ENCODE measurements at places on chromosomes 4 and X.
A peak's percentile ranks its signal among the peaks of the same experiment; 100 is the strongest.

GRCh38 chr4:53497487-53498244, 93.6 kb downstream of the LNX1 start:
- DNase-seq: no peak

DNA sequence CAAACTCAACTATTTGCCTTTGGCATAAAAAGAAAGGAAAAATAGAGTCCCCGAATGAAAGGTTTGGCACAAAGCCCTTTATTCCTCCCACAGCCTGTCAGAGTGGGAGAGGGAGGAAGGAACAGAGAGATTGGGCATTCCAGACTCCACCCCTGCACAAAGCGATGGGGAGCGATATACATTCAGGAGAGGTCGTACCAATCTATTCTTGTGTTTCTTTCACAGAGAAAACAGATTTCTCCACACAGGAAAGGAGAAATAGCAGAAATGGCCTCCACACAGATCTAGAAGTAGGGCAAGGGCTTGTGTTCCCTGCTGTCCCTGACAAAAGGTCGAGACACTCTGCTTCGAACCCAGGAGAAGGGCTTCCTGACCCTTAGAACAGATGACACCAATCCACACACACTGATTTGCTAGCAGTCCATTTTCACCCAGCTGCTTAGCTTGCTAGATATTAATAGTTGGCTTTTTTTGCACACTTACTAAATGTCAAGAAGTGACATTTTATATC, 197.4 kb downstream of the MAML3 start:
- no peak for DNase-seq

GRCh38 chrX:149568701-149569296, 18.5 kb downstream of the MAGEA9B start:
- no peak for DNase-seq

GRCh38 chrX:116170511-116170910, at the start of gene AGTR2:
TSS of gene AGTR2 (plus strand) at chrX:116170744. CDS start at chrX:116172281, 1,537 bp downstream.
- no peak for DNase-seq

- DNase-seq: no peak
Observed at GRCh38 chr4:100945789-100946188, 401.5 kb downstream of the PPP3CA start.

- DNase-seq: no peak
Observed at GRCh38 chrX:133555782-133556458, 140.6 kb upstream of the GPC4 start.

GRCh38 chr4:85928775-85929591, 430.9 kb downstream of the MAPK10 start:
- DNase-seq: no peak

DNA sequence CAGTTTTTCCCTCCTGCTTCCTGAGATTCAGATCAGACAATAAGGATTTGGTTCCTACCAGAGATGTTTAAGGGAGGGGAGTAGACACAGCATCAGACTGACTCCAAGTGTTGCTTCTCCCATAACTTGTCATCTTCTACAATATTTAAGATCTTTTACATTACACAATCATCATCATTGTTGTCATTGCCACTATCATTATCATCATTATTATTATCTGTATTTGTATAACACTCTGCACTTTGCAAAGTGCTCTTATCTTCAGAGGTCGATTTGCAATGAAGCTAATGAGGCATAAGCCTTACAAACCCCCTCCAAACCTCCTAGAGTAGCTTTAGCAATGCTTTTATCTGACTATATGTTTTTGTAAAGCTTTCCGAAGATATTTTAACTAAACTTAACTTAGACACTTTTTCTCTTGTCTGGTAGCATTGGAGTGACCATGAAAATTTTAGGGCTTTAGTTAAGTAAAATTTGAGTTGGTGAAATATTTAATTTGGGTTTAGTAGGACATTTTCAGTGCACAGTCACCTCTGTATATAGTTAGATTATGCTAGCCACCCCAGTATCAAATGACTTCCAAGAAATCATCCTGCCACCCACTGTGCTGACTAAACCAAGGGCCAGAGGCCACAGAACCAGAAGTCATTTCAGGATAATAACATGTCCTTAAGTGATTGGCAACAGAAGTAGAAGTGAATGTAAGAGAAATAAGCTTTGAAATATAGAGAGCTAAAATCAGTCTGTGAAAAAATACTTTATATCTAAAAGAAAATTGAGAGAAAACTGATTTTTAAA, 124.2 kb upstream of the NRK start:
- DNase-seq: no peak

DNA sequence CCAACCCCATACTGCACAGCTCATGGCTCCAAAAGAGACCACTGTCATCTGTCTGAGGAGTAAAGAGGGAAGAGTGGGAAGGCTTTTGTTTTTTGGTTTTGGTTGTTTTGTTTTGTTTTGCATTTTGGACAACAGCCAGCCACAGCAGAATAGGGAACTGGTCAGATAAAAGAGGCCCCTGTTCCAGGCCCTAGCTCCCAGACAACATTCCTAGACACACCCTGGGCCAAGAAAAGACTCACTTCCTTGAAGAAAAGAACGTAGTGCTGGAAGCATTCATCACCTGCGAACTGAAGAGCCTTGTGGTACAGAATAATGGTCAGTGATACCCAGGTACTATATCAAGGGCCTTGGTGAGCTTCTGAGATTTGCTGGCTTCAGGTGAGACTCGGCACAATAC, 619.4 kb upstream of the SPANXN1 start:
- DNase-seq: no peak

- peak; percentile 22 for DNase-seq
Observed at GRCh38 chrX:70168238-70169188, 8.8 kb upstream of the DGAT2L6 start.

DNA sequence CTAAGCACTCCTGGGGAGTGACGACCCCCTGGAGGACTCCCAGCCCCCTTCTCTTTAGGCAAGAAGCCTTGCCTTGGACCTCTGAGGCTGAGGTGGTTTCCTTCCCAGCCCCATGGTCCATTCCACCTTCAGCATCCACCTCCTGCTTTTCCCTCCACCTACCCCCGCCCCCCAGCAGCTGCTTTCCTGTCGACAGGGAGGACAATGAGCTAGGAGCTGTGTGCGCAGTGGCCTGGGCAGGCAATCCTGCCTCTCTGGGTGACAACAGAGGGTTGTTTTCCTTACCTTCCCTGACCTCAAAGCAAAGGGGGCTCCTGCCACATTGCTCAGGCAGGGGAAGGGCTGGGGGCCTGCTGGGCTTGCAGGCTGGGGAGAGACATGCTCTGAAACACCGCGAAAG, 123.5 kb downstream of the BCOR start:
- no peak for DNase-seq

DNA sequence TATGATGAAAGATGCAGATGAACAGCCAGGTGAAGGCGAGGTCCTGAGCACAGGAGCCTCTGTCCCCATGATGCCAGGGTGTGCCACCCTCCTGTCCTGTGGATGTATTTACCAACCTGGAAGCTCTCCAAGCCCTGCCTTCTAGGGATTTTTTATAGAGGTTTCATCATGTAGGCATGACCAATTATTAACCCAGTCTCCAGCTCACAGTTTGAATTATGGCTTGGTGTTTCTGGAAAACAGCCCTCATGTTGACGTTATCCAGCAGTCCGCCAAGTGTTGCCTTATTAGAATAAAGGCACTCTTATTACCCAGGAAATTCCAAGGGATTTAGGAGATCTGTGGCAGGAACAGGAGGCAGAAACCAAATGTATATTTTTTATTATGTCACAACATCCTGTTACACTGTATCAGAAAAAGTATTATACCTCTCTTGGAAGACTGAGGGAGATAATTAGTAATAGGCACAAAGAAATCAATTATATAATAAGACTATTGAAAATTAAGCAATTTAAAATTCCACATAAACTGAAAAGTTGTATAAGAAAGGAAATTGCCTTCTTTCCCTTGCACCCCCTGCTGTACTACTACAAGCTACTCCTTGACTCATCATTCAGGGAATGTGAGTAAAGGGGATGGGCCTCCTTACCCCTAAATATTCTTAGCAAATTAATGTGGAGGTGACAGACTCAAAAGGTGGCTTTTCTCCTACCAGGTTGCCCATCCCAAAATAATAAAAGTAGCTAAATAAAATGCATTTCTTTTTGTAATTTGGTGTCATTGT, 129.6 kb downstream of the ZNF330 start:
- no peak for DNase-seq

GRCh38 chr4:162274354-162274753, 110.6 kb upstream of the FSTL5 start:
- DNase-seq: no peak

GRCh38 chr4:10495651-10496050, 38.4 kb upstream of the ZNF518B start:
- DNase-seq: no peak

GRCh38 chrX:75181721-75182120, 25.6 kb upstream of the ABCB7 start:
- DNase-seq: no peak

DNA sequence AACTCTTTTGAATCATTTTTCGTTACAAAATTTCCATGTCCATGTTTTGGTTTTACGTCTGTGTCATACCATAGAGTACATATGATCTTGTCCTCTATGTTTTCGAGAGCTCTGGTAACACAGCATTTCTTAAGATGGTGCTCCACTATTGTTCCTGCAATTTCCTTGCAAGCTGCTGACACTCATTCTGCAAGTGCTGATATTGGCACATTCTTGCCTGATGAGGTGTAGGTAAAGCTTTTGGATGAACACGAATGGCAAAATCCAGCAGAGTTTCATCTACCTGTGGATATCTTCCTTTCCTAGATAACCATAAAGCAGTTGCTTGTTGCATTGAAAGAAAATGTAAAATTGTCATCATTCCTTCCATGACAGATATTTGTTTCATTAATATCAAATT, 41.3 kb downstream of the MAGEB17 start:
- no peak for DNase-seq

- DNase-seq: peak; percentile 49
Observed at GRCh38 chrX:153381684-153382532, 19.2 kb downstream of the PNMA6E start.

- no peak for DNase-seq
Observed at GRCh38 chr4:110487873-110488272, 11.9 kb downstream of the ENPEP start.

- no peak for DNase-seq
Observed at GRCh38 chrX:8981723-8982122, 52.2 kb downstream of the FAM9B start.

DNA sequence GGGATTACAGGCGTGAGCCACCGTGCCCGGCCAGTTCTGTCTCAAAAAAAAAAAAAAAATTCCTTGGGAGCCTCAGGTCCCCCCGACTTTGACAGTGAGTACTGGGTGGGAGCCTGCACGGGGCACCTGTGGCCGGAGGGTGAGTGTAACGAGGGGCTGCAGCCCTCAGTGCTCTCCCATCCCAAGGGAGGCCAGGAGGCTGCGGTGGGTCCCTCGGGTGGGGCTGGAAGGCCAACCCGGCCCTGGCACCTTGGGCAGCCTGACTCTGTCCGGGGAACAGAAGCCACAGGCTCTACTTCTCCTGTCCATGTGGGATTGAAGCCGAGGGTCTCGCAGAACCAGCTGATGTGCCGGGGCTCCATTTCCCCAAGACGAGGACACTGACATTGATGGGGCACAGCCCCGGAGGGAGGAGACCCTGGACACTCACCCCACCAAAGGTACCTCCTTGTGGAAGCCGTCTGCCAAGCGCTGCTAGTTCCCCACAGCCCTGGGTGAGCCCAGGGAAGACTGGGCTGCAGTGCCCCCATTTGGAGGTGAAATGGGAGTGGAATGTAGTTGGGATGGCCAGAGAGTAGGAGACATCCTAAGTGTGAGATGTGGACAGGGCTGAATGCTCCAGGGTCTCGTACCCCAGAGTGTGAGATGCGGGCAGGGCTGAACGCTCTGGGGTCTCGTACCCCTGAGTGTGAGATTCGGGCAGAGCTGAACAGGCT, 2.3 kb upstream of the SLC26A1 start:
- DNase-seq: no peak

GRCh38 chr4:78770091-78770642, 6.0 kb upstream of the BMP2K start:
- DNase-seq: no peak

GRCh38 chr4:60683973-60684372, 516.2 kb upstream of the ADGRL3 start:
- DNase-seq: no peak

- no peak for DNase-seq
Observed at GRCh38 chrX:10509397-10509796, 111.0 kb downstream of the MID1 start.

DNA sequence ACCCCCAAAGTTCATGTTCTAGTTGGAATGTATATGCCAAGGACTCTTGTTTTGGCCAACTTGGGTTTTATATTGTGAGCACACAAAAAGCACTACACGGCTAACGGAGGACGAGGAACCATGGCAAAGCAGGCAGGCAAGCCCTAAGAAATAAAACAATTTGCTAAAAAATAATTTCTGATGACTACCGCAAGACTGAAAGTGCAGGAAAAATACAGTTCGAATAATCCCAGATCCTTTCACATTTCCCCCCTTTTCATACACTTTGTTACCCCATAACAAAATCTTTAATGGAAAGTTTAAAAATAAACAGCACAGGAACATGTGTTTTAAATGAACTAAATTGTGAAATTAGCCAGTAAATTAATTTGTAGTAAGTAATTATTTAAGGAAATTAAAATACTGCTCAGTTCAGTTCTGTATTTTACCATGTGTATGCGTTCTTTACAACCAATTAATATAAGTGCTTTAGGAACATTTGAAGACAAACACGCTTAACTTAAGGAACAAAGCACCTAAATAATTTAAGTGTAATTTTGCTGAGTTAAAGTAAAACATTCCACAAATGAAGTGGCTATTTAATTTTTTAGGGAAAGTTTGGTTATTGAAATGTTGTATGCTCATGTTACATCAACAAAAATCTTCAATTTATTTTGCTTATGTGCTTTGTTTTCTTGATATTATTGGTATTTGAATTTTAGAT, 12.4 kb upstream of the PITX2 start:
- DNase-seq: no peak
